Activated CD4-positive, alpha-beta T cell treated with anti-CD3 and anti-CD28 coated beads, Interleukin-2, amount 50 U/mL, for 4 hours (primary cell): ENCODE measurements at places on chromosomes 4 and X.

DNA sequence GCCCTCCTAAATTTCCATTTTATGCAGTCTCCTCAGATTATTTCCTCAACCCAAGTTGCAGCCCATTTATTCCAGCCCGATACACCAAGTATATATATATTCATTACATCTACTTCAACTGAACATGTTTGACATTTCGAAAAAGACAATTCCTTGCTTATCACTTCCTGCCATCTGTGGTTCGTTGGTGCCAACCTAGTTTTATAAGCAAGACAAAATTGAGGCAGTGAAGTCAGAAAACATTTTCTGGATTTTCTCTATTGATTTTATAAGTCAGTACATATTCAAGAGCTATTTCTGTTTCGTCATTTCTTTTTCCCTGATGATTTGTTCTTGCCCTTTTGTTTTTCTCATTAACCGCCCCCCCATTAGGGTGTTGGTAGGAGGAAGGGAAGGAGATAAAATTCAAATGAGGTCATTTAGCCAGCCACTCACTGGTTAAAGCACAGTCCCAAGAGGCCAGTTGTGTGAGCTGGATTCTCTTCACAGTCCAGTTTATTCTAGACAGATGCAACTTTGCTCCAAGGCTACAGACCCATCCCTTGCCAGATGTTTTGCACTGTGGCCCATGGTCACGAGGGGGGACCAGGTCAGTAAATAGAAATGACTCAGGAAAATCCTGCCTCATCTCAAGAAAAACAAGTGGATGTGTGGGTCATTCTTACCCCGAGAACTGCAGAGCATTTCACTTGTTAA lies 20.3 kb upstream of the VEGFD start:
- DNase-seq, result no peak

- peak; percentile 70 for DNase-seq
Measured at GRCh38 chr4:44726038-44726871, at the start of gene GNPDA2. Gene GNPDA2 (minus strand): TSS chr4:44726556. CDS start chr4:44722207, 4,349 bp downstream.

DNA sequence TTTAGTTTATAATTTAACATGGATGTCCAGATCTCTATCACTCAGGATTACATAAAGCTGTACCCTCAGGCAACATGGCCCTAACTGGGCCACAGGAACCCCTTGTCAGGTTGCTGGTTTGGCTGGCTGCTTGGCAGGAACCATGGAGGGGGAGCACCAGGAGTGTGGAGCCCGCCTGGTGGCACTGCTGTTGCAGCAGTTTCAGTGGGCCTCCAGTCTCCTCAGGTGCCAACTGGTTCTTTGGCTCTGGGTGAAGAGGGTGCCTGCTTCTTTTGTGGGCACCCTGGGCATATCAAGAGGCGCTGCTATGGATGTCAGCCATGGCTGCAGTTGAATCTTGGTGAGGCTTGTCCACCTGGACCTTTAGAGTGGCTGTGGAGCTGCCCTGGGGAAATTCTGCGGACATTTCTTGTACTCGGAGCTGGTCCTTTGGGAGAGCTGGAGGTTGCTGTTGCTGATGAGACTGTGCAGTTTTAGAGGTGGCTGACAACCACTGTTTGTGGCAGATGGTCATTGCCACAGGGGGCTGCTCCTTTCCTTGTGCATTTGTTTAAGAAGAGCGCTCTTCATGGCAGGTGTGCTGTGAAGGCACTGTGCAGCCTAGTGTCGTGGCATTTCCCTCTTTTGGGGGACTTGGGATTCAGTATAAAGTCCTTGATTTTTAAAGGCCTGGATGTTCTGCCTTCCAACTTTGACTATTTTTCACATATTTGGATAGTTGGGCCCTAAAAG lies 10.3 kb upstream of the SMIM14 start:
- DNase-seq, result no peak

DNA sequence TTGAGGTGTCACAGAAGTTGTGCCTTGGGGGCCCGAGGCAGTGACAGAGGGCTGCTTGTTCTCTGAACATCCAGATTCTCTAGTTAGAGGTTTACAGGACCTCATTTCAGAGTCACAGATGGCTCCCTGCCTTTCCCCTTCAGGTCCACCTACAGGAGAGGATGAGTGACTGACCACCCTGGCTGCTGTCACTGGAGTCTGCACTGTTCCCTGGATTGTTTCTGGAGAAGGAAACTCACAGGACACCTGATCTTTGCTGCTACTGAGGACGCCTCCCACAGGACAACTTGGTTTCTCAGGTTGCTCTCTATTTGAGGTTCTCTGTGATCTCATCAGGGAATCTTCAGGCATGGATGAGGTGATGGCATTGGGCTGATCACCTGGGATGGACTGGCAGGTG lies 58.3 kb downstream of the GPRIN3 start:
- DNase-seq, result no peak
